BE2C (cell line): ENCODE measurements at places on chromosomes 1 and 21.

DNA sequence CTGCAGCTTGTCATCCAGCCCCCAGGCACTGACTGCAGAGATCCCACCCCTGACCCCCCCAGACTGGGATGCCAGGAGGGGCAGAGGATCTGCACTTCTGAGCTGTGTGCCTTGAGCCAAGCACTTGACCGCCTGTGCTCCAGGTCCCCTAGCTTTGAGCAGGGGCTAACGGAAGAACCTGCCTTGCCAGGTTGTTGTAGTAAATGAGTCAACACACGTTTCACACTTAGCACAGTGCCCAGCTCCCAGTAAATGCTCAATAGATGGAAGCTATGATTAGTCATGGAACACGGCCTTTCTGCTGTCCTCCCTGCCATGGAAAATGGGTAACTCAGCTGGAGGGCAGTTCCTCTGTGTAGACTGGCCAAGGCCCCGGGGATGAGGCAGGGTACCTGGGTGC lies 24.1 kb downstream of the IFFO2 start:
- DNase-seq, result no peak

- no peak for DNase-seq
Observed at GRCh38 chr1:206754011-206754410, 16.6 kb upstream of the IL19 start.

GRCh38 chr1:208731981-208732821 lies 488.0 kb upstream of the PLXNA2 start:
- peak; percentile 83 for DNase-seq

DNA sequence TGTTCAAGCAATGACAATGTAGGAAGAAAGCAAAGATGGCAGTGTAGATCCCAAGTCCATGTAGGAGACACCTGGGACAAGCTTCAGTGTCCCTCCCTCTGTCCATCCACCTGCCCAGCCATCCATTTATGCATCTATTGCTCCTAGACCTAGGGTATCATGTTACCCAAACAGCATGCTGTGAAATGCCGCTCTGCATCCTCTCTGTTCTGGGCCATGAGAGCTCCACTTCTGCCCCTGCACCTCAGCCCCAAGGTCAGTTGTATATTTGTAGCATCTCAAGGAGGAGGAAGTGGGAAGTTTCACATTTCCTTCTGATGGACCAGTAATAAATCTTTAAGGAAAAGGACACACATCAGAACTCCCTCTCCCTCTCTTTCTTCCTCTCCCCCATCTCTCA lies 27.9 kb upstream of the TSPEAR start:
- no peak for DNase-seq

DNA sequence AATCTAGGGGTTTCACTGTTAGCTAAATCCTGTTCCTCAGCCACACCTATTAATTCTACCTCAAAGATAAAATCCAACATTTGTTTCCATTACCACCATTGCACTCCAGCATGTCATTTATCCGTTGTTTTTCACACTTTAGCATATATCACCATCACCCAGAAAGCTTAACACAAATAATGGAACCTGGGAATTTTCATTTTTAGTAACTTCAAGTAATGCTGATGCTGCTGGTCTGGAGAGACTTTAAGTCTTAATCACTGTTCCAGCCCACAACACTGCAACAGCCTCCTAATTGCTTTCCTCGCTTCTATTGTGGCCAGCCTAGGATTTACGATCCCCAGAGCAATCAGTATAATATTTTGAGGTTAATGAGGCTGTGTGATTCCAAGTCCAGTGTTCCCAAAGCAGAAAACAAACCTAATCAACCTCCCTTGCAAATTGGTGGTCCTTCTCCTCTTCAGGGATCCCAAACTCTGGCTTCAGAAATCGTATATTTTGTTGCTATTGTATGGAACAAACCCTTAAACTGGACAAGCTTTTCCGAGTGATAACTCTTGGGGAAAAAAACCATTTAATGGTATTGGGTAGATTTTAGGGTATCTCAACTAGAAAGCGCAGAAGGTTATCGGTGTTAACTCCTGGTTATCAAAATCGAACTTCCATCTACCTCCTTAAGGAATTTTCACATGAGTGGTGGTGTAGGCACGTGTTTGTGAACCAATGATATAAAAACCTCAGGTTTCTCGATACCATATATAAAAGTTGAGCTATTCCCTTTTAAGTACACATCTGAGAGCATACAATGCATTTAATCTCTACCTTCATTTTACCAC lies 50.0 kb upstream of the BOLA1 start:
- DNase-seq, result no peak

- DNase-seq, result no peak
Observed at GRCh38 chr1:207414606-207415108, 39.5 kb upstream of the CR2 start.

DNA sequence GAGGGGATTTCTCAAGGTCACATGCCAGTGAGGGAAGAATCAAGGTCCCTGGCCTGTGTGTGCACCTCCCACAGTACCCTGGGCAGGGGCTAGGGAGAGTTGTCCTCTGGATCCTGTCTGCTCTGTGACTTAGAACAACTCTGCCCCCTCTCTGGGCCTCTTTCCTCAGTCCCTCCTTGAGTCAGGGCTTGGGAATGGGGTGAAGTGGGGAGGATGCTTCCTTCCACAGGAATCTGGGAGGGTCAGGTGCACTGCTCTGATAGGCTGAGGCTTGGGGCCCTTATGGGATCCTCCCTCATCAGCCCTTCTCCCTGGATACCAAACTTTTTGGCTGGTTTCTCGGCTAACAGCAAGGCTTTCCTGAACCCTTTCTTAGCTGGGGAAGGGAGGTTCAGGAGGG lies 2.5 kb downstream of the TRNP1 start:
- no peak for DNase-seq

GRCh38 chr1:41995441-41996130 lies 76.9 kb upstream of the HIVEP3 start:
- no peak for DNase-seq

GRCh38 chr1:91153341-91153740 lies 131.5 kb upstream of the ZNF644 start:
- DNase-seq, result no peak

- DNase-seq, result peak; percentile 95
Observed at GRCh38 chr1:26431979-26432695, at the start of gene DHDDS. Gene DHDDS (plus strand): TSS chr1:26432321. CDS start chr1:26432946, 625 bp downstream.

- DNase-seq, result no peak
Observed at GRCh38 chr1:15676688-15677661, 7.1 kb upstream of the PLEKHM2 start.

DNA sequence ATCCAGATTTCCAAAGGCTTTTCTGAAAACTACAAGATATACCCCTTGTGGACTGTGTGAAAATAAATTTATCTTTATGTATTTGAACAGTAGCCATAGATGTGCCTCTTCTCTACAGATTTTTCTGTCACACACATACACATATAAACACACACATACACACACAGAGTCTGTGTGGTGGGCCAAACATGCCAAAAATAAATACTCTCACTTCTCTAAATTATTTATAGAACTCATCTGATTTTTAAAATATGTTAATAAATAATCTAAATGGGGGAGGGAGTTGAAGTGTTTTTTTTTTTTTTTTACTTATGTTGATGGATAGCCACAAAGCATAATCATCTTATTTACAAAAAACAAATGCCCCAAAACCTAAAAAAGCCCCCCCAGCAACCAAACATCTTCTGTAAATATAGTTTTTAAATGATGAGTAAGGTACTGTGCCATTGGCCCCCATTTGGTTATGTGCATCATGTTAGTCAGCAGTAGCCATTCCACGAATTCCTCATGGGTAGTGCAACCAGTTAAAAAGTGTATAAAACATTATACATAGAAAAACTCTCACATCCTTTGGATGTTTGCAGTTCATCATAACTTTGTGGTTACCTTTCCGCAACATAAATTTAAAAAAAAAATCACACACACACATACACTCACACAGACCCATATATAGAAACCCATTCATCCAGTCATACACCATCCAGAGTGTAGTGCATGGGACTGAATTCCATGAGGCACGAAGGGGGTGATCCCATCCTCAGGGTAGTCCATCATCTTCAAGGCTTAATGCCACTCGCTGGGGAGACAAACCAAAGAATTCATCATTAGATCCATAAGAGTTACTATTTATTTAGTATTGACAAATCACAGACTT lies 8.2 kb upstream of the MAGOH start:
- DNase-seq, result no peak

GRCh38 chr1:5564578-5565257 lies 427.5 kb downstream of the NPHP4 start:
- DNase-seq, result no peak

GRCh38 chr1:10529765-10530164 lies 55.0 kb downstream of the PEX14 start:
- no peak for DNase-seq

DNA sequence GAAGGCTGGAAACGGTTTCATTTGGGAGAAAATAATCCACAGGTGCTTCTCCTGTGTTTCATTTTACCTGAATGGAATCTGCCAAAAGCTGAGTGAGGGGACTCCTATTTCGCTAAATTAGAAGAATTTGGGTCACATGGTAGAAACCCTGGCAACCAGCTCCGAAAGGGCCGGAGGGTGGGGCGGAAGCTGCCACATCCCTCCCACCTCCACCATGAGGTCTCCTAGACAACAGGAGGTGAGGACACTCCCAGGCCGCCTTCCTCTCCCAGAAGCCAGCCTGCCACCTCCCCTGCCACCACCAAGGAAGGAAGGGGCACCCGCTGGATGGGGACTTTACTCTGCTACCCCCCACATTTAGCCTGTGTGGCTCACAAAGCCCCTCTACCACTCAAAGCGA lies 199.9 kb upstream of the ZC3H12A start:
- DNase-seq, result no peak

- DNase-seq, result no peak
Observed at GRCh38 chr1:73517603-73518191, 680.3 kb downstream of the LRRIQ3 start.

- no peak for DNase-seq
Observed at GRCh38 chr1:115624859-115625258, 16.9 kb upstream of the VANGL1 start.

DNA sequence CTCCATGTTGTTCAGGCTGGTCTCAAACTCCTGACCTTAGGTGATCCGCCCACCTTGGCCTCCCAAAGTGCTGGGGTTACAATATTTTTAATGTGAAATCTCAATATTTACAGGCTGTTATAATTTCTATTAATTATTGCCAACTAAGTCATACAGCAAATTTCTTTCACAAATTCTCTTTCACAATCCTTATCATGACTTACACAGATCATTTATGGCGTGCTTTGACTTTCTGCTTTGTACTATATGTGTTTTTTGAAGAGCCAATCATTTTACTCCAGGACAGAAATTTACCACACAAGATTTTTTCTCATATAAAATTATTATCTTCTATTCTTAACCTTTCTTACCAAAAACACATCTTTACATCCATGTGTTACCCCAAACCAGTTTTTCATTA lies 1729.9 kb downstream of the NCAM2 start:
- no peak for DNase-seq

- no peak for DNase-seq
Observed at GRCh38 chr1:150753416-150753815, 12.2 kb downstream of the CTSS start.

GRCh38 chr1:94883691-94884090 lies 43.2 kb downstream of the CNN3 start:
- no peak for DNase-seq

- DNase-seq, result no peak
Observed at GRCh38 chr1:236193184-236193583, 50.8 kb downstream of the GPR137B start.

GRCh38 chr1:5349526-5349925 lies 642.7 kb downstream of the NPHP4 start:
- DNase-seq, result no peak

DNA sequence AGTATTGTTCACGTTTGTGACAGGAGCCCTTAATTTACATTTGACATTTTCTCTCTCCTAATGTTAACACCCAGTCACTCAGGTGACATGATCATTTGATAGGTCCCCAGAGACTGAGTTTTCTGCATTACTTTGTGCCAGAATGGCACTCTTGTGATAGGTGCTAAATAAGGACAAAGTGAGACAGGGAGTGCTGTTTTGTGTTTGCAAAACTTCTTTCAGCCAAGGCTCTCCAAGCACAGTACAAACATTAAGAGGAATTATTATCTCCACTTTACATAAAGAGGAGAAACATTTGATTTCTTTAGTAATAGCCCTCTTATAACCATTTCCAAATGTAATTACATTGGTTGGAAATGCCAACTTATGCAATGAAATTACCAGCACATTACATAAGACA lies 355.2 kb downstream of the NTNG1 start:
- DNase-seq, result no peak
